ENCODE measurements at places on chromosomes 2 and 18. TPM values are rescaled to one million over a fixed set of nuclear protein-coding genes. Genes with fewer than 3 reads are reported as not detected.

Gene TBR1
- not detected for total RNA-seq

Gene SCYGR4
- not detected for total RNA-seq

Gene MOCOS
- 5.5 TPM for total RNA-seq

Gene RAMP1
- 2.6 TPM for total RNA-seq

Gene VWC2L
- not detected for total RNA-seq

Gene DOK1
- 27.3 TPM for total RNA-seq

Gene RESP18
- total RNA-seq: not detected

Gene MRPS5
- 39.9 TPM for total RNA-seq

Gene METTL8
- total RNA-seq: 29.1 TPM

Gene PCARE
- not detected for total RNA-seq

Gene LIMS4
- 3.6 TPM for total RNA-seq

Gene TEX44
- not detected for total RNA-seq

Gene TLX2
- 0.58 TPM for total RNA-seq

Gene COPS7B
- 20.5 TPM for total RNA-seq

Gene DLX1
- 0.15 TPM for total RNA-seq

Gene C2orf78
- not detected for total RNA-seq

Gene RPL37A
- total RNA-seq: 1,333 TPM

Gene PTRHD1
- 18.5 TPM for total RNA-seq

Gene REG3A
- not detected for total RNA-seq

Gene PLCL1
- 1.6 TPM for total RNA-seq

Gene RAD51AP2
- total RNA-seq: not detected

Gene KCNF1
- total RNA-seq: 0.29 TPM

Gene ADCY3
- 40.6 TPM for total RNA-seq
